ENCODE measurements at places on chromosomes 13 and 19.
A peak's percentile ranks its signal among the peaks of the same experiment; 100 is the strongest.

DNA sequence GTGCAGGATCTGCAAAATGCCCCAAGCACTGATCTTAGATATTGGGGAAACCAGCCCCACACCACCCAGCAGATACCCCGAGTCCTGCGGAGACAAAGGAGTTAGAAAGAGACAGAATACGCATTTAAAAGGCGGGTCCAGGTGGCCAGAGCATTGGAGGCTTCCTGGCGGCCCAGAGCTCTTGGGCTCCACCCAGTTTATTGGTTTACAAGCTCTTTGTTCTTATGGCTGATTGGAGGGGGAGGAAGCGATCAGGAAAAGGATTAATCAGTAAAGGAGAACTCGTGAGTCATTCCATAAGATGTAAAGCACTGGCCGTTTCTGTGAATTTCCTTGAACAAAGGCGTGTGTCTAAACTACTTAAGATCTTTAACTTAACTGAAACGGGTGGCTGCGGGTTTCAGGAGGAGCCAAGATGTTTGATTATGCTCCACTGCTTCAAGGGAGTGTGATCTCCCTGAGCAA is 926 bp downstream of the ZNF587 start:
- peak; percentile 75 for DNase-seq

- no peak for DNase-seq
These were observed 2832.4 kb downstream of the PCDH9 start for GRCh38 chr13:64397701-64398100.

- DNase-seq: no peak
These were observed 10.6 kb downstream of the CLC start for GRCh38 chr19:39727070-39727800.

DNA sequence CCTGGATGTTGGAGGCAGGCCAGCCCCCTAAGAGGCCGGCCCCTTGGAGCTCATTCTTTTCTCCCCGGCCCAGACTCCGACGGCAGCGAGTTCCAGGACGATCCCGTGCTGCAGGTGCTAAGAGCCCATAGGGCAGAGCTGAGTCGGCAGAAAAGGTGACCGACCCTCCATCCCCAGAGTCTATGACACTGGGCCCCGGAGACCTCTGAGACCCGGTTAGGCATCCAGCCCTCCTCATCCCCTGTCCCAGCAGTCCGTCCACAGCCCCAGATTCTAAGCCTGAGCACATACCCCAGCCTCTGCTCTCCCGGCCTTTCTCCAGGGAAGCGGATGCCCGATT is 7.3 kb upstream of the ARHGAP33 start:
- DNase-seq: no peak

- no peak for DNase-seq
These were observed 9.9 kb upstream of the SLC46A3 start for GRCh38 chr13:28728642-28729041.

- DNase-seq: no peak
These were observed 2412.4 kb downstream of the PCDH9 start for GRCh38 chr13:64817691-64818090.

DNA sequence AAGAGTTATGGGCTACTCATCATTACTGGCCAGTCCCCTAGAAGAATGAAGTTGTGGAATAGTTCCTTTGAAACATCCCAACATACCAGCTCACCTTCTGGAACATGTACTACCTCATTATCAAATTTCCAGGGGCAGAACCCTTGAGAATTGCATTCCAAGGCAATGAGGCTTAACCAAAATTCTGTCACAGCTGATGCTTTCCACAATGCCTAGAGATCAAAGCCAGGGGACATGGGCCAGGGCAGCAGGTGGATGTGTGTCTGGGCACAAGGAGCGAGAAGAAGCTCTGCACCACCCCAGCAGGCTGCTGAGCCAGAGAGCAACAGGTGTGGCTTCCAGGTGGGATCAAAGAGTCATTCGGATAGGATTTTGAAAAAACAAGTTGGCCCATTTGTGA is 362.1 kb downstream of the EFNB2 start:
- peak; percentile 71 for DNase-seq

DNA sequence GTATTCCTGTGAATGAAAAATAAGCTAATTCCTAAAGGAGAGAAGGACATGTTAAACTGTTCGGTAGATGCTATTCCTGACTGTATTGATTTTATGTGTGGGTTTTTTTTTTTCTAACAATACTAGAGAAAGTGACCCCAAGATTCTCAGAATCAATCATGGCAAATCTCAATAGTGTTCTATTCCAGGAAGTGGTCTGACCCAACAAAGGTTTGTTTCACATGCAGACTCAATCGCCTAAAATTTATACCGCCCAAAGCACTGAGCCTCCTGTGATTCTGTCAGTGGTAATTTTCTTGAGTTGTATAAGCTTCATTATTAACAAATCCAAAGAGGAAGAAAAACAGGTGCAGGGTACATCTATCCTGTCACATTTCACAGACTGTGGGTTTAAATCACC is 293.7 kb downstream of the SUCLA2 start:
- DNase-seq: no peak

- no peak for DNase-seq
These were observed 61.2 kb downstream of the RFC3 start for GRCh38 chr13:33879118-33879517.

DNA sequence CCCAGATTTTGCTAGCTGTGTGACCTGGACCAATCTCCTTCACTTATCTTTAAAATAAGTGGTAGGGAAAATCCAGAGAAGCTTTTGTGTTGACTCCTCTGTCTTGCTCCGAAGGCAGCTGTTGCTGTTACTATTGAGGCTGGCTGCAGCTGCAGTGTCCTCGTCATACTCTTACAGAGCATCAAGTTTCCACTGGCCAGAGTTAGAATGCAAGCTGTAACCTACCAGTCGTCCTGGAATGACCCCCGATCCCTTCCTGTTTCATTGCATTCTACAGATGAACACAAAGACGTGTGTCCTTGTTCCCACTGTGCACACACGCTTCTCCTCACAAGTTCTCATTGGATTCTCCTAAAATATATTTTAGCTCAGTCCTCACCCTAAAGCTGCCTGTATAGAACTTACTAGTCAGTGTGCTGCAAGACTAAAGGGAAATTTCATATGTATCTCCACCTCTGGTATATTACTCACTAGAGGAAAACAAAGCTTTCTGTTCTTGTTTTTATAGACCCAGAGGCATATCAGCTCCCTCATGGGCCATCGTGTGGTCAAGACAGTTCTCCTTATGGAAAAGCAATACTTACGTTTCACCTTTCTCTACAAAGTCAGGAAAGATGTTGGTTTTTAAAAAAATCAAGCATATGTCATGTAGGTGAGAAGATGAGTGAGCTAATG is 589.8 kb downstream of the LMO7 start:
- peak; percentile 39 for DNase-seq

DNA sequence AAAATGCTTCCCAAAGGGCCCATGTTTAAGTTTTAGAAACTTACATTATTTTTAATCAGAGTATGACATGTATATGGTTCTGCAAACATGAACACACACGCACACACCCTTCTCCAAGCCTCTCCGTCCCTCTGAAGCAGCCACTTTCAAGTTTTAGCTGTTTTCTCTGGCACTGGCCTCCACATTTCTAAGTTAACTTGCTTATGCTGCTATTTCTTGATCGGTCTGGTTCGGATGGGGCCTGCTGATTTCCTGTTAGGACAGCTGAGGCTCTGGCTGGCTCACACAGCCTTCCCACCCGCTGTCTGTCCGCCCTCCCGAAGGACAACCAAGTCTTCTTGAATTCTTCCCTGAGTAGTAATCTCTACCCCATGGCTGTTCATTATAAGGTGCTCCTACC is 4.4 kb downstream of the SPC24 start:
- no peak for DNase-seq

DNA sequence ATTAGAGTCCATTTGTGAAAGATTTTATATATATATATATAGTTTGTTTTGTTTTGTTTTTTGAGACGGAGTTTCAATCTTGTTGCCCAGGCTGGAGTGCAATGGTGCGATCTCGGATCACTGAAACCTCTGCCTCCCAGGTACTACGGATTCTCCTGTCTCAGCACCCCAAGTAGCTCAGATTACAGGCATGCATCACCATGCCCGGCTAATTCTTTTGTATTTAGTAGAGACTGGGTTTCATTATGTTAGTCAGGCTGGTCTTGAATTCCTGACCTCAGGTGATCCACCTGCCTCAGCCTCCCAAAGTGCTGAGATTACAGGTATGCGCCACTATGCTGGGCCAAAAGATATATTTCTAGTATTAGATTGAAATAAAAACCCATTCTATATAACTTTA is 4.0 kb upstream of the ZNF701 start:
- DNase-seq: no peak

DNA sequence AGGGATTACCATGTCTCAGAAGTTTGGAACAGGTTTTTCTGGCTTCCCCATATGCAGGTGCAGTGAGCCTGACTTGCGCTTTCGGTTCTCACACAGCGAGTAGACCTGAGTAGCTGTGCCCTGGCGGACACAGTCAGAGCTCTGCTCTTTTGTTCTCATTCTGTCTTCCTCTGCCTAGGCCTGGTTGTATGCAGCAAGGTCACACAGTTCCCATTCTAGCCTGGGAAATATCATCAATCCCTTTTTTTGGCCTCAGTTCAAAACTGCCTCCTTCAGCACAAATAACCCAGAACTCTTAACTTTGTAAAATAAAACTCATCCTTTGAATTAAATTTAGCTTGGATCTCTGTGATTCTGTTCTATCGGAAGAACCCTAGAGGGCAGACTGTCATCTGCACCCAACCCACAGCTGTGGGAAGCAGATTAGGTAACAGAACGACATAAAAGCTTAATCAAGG is 10.2 kb downstream of the OXGR1 start:
- peak; percentile 83 for DNase-seq

- DNase-seq: no peak
These were observed 23.6 kb downstream of the LYL1 start for GRCh38 chr19:13078897-13079541.

All from kidney (tissue), 22 donors.